Activated CD4-positive, alpha-beta T cell treated with anti-CD3 and anti-CD28 coated beads, Interleukin-2, amount 50 U/mL, for 24 hours (primary cell): ENCODE measurements at places on chromosomes 4 and X.
A peak's percentile ranks its signal among the peaks of the same experiment; 100 is the strongest.

- no peak for DNase-seq
Observed at GRCh38 chr4:11494232-11494631, 65.5 kb upstream of the HS3ST1 start.

GRCh38 chr4:875818-876423, 50.0 kb upstream of the CPLX1 start:
- no peak for DNase-seq

GRCh38 chr4:18930487-18930886, 908.9 kb upstream of the LCORL start:
- DNase-seq: no peak

DNA sequence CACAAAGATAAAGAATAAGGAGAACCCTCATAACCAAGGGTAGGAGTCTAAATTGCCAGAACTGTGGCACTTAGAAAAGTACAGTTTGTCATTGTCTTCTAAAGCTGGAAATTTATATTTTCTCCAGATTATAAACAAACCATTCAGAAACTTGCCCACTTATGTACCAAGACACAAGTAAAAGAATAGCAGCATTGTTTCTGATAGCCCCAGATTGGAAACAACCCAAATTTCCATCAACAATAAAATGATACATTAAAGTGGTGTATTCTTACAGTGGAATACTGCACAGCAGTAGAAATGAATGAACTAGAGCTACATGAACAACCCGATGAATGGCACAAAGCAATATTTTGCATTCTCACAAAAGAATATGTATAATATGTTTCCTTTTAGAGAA, 63.1 kb upstream of the PDHA1 start:
- no peak for DNase-seq

DNA sequence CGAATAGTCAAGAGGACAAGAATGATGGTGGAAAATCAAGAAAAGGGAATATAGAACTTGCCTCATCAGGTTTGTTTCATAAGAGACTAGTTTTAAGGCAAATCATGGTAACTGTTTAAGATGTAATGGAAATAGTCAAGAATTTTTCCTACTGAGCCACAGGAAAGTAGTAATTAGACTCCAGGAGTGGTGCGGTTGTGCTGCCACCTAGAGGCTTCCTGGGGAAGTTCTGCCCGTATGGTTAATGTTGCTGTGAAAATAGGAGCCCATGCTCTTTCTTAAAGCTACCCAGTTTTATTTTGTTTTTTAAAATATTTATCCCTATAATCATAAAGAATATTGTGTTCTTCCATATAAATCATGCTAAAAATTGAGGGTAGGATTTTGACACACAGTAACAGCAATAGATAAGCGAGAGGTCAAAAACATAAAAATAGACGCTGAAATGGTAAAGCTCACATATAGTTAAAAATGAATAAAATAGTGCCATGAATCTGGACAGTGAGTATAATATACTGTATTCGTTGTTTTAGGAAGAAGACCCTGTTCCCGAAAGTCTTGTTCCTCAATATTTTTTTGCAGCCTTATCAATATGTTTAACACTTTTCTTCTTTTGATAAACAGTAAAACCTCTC, 87.0 kb downstream of the PHOX2B start:
- peak; percentile 2 for DNase-seq

DNA sequence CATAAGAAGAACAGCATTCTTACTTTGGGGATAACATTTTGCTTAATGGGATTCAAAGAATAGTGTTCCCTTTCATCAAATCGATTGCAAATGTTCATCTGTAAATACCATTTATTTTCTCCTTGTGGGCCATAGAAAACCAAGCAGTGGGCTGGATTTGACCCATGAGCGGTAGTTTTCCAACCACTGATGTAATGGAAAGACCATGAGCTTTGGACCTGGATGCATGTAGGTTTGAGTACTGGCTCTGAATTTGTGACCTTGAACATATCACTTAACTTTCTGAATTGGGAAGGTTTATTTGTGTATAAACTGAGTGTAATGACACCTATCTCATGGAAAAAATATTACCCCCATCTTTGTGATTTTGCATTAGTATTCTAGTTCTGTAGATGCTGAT, 54.3 kb downstream of the REPS2 start:
- DNase-seq: no peak

DNA sequence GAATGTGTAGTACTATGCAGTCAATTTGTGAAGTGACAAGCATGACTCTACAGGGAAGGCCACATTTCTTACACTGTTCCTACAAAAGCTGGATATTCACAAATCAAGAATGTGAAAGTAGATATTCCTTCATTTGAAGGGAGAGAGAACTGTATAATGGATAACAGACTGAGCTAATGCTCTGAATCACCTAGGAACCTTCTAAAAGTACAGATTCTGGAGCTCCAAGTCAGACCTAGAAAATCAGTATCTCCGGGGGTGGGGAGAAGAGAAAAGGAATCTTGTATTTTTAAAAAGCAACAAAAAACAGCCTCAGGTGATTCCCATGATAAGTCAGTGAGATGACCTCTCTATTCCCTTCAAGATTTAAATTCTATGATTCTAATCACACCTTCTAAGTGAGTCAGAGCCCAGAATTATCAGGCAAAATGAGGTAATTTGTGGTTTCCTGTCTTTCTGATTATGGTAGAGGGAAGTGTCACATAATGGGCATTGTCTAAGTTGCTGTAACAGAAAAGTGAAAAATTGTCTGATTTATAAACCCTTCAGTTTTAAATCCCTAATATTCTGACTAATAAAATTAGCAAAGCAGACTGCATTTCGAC, 80.9 kb downstream of the IL21 start:
- DNase-seq: peak; percentile 35

DNA sequence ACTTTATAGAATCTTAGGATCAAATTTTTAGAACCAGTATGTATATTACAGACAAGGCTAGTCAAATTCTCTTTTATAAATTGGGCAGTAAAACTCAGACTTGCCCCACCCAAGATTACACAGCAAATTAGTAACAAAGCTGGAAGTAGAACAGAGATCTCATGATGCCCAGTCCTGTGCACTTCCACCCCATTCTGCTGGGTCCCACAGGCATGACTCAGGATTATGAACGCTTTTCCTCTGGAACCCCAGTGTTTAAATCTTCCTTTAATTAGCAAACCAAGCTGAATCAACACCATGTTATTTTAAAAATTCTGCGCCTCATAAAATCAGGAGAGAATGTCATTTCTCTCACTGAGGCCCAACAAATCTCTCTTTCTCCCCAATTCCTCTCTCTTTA, 1.5 kb upstream of the IL13RA2 start:
- DNase-seq: no peak

- no peak for DNase-seq
Observed at GRCh38 chr4:77158487-77158861, 1.5 kb downstream of the CCNG2 start.

GRCh38 chr4:94302191-94302590, 40.4 kb downstream of the HPGDS start:
- no peak for DNase-seq

- DNase-seq: no peak
Observed at GRCh38 chrX:8042304-8042703, 115.1 kb upstream of the PNPLA4 start.

GRCh38 chrX:102067966-102068723, 57.3 kb upstream of the TCEAL2 start:
- no peak for DNase-seq

DNA sequence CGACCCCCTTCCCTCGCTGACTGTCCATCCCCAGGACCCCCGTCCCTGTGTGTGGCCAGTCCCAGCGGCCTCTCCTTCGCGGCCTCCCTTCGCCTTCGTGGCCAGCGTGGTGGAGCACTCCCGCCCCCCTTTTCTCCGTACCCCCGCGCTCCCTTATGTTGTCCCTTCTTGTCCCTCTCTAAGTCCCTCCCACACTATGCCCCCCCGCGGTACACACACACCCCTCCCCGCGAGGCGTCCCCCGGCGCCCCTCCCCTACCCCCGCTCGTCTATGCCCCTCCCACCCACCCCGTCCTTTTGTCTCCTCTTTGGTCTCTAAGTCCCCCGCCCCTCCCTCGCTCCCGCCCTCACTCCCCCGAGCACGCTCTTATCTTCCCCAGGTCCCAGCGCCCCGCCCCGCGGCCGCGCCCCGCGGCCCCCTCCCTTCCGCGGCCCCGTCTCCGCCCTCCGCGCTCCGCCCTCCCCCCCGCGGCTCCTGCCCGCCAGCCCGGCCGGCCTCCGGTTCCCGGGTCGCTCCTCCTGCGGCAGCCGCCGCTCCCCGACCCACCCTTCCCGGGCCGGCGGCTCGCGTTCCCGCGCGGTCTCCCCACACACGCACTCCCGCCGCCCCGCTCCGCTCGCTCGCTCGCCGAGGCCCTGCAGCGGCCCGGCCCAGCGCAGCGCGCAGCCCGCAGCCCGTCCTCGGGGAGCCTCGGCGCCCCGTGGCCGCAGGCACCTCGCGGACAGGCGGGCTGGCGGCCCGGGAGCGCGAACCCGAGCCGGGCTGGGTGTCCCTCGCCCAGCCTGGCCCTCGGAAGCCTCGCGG, 26.3 kb downstream of the UTP14A start:
- peak; percentile 23 for DNase-seq

DNA sequence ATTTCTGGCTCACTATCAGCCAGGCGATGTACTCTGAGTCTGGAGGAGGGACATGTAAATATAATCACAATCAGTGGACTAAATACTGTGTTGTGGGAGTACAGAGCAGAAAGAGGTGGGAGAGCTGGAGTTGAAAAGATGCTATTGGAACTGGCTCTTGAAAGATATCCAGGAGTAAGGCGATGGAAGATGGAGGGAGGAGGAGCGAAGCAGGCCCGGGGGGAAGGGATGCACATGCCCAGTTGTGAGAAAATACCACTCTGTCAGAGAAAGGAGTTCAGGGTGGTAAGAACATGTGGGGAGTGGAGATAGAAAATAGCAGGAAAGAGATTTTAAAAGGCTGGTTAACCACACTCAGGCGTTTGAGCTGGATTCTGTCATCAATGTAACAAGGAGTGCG, 216.9 kb upstream of the ETNPPL start:
- no peak for DNase-seq

GRCh38 chr4:60088807-60089486, 1111.2 kb upstream of the ADGRL3 start:
- DNase-seq: no peak

- DNase-seq: no peak
Observed at GRCh38 chr4:164087733-164088132, 593.2 kb downstream of the TMA16 start.

DNA sequence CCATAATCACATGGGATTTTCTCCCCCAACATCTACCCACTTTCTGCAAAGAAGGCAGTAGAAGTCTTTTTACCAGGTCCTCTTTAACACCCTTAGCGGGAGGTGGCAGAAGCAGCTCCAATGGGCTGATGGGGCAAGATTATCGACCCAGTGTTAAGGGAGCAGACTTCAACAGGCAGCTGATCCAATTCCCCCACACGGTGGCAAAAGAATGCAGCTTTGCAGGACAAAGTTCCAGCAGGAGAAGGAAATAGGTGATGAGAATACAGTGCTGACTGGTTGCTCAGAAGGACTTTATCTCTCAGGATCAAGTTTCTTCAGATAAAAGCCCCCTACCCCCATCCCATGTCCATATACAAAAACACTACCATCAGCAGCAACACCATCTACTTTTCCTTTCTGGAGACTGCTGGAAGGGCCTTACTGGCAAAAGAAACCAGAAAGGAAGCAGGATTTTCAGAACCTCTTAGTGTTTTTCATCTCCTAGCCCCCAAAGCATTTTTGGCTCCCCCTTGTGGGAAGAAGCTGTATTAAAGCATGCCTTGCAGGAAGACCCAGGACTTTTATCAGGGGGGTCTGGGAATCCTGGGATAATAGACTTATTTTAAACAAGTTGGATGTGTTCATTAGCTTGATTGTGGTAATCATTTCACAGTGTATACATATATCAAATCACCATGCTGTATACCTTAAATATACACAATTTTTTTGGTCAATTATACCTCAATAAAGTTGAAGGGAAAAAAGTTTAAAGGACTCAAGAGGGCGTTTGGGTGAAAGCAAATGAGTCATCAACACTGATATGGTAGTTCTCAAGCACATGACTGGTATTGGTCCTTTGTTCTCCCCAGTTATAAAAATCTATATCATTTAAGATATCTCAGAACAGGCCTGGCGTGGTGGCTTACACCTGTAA, 146.4 kb downstream of the GPC3 start:
- peak; percentile 3 for DNase-seq

DNA sequence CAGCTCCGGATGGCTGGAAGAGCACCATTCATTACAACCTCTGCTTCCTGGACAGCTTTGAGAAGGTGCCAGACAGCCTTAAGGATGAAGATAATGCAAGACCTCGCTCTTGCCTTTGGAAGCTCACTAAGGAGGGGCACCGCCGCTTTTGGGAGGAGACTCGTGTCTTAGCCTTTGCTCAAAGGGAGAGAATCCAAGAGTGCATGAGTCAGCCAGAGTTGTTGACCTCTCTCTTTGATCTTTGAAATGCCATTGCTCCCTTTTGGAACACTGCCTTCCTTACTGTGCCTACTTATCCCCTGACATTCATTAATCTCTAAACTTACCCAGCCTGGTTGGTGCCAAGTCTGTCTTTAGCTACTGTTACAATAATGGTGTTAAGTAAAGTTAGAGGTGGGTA, 1.2 kb downstream of the FOXR2 start:
- DNase-seq: no peak

DNA sequence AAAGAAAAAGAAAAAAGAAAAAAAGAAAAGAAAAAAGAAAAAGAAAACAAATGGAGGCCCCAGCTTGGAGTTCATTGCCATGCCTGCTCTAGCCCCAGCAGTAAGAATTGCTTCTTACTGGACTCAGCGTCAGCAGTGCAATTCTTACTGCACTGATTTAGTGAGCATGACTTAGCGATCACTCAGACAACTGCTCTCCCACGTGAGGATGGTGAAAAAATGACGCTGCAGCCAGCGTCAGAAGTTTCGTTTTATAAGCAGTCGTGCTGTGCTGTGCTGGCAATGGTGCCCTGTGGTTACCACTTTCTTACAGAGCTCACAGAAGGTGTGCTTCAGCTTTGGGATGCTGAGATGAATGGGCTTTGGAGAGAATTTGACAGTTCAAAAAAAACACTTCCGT, 68.3 kb upstream of the DDX3X start:
- DNase-seq: peak; percentile 49

DNA sequence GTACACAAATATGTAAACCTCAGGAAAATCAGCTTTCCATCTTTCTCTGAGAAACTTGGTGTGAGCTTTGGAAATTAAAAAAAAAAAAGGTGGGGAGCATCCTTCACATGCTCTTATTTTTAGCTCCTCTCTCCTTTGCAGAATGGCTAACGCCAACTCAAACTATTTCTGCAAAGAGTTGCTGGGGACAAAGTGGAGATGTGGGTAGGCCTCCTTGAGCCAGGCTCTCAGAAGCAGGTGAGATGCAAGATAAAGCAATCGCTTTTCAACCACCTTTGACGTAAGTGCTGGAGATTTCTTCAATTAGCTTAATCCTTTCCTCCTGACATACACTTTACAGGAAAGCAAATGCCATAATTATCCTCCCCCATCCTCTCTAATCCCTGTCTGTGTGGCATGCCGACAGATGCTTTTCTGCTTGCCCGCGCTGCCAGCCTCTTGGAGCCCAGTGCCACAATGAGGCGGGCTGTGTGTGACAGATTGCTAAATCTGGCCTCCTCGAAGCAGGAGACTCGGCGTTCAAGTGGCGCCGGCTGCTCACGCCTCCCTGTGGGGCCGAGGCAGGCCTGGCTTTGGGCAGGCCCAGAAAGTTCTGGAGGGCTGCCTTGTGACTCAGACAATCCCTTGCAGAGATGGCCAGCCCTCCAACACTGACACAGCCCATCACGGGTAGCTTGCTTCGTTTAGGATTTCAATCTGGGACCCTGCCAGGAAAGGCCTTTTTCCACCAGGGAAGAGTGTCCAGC, 64.9 kb upstream of the SOD3 start:
- no peak for DNase-seq
